ENCODE measurements at places on chromosomes 16 and 17.

- no peak for DNase-seq
Observed at GRCh38 chr16:57446531-57447185, 527 bp downstream of the CIAPIN1 start.

DNA sequence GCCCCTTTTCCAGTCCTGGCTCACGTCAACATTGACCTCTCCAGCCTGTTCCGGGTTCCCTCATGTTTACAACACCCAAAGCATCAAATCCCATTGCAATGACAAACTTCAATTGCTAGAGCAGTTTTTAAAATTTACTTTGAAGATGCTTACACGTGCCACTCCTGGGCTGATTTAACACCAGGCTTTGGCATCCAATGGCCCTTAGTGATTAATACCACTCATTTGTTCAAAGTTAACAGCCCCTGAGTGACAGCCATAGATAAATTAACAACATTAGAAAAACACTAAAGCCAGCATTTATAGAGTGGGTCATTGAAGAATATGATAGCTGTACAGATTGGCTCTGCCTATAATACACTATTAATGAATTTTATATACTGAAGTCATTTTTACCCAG lies 135.1 kb downstream of the PMP22 start:
- no peak for DNase-seq

GRCh38 chr17:72945473-72945872 lies 147.0 kb downstream of the SLC39A11 start:
- no peak for DNase-seq

DNA sequence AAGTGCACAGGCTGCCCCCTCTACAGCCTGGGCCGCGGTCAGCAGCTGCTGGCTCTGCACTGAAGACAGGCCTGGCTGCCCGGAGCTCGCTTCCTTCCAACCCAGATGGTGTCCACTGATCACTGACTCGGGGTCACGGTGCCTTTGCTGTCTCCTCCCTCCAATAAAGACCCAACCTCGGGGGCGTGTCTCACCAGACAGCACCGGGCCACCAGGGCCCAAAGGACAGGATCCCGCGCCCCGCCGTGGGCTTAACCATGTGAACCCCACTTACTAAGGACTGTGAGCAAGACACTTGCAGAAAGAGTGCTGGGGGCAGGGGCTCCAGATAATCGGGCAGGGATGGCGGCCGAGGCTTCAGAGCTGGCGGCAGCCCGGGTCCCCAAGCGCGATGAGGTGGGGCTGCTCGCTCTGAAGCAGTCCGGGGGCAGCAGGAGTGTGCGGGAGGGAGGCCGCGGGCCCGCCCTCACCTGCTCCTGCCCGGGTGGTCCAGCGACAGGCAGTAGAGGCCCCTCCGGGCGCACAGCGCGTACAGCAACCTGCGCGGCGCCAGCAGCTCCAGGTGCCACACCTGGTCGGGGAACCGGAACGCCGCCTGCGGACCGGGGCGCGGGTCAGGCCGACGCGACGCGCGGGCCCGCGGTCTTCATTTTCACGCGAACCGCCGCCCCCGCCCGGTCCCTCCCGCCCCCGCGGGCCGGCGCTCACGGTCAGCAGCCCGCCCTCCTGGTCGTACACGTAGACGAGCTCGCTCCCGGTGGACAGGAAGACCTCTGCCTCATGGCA lies 502 bp downstream of the FAAP100 start:
- no peak for DNase-seq

DNA sequence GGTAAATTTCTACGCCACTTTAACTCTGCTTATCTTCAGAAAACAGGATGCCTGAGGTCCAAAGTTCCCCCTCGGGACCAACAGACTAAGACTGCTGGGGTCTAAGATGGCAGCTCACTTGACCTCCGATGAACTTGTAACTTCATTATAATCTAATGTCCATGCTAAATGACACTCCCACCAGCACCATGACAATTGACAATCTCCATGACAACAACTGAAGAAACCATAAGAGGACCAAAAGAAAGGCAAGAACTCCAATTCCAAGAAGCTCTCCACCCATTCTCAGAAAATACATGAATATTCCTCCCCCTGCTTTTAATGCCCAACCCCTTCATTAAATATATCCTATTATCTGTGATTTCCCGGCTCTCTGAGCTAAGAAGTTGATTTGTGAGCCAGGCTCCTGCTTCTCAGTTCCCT lies 7.5 kb downstream of the CCL4 start:
- no peak for DNase-seq

GRCh38 chr17:80492343-80493136 lies 16.1 kb upstream of the NPTX1 start:
- peak; percentile 64 for DNase-seq

DNA sequence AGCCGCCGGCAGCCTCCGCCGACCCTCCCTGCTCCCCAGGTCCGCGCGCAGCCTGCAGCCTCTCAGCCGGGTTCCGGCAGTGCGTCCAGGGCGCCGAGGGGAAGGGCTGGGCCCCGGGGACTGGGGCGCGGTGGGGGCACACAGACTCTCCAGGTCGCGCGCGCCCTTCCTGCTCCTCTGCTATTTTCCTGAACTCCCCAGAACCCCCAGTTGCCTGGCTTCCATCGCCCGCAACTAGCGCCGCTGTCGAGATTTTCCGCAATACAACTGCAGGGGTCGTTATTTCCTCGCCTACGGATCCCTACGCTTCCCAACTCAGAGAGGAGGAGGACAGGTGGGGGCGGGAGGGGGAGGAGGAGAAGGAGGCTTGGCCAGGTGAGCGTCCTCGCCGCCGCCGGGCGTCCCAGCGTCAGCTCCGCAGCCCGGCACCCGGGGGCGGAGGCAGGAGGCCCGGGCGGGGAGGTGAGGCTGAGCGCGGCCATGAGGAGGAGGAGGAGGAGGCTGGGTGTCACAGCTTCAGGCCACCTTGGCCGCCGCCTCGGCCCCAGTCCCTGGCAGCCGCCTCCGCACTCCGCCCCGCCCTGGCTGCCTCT lies at the start of gene CA10:
CA10 (minus strand) TSS at position 265 of the 593 bp plus-strand sequence.
- DNase-seq, result peak; percentile 91

- no peak for DNase-seq
Observed at GRCh38 chr16:11231367-11231970, 24.5 kb downstream of the SOCS1 start.

Measured in H9 (cell line).